ENCODE measurements at places on chromosomes 7 and 10.

DNA sequence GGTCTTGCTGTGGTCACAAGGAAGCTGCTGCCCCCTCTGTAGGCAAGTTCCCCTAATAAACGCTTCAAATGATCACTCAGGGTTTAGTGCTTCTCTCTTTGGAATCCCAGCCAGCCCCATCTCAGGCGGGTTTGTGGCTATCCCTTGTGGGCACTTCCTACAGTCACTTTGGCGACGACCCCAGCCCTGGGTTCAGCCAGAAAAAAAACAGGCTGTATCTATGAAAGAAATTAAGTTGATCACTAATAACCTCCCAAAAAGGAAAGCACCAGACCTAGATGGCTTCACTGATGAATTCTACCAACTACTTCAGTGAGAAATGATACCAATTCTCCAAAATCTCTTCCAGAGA is 208.2 kb downstream of the MAD1L1 start:
- DNase-seq: no peak

DNA sequence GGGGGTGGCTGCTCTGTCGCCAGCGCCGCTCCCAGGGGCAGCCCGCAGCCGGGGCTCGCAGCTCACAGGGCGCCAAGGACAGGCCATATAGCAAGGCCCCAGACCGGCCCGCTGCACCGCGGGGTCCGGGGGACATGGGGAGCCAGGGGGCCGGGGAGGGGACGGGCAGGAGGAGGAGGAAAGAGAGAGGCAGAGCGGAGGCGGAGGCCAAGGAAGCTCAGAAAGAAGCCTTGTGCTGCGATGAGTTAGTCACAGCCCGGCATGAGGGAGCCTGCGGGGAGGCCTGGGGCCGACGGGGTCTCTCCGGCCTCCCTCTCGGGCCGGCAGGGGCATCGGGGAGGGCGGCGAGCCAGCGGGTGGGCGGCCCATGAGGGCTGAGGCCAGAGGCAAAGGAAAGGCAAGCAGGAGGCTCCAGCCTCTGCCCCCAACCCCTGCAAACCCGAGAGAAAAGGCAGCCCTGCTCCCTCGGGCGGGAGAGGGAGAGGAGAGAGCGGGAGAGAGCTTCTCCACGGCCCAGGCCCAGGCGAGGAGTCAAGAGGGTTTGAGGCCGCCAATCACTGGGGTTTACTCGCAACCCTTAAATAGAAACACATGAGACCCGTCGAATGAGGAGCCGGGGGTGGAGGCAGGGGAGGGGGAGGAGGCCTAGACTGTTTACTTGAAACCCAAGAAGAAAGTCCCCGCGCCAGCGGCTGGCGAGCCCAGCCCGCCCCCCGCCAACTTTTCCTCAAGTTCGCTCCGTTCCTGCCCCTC is 167.9 kb downstream of the NEURL1 start:
- DNase-seq: peak; percentile 92

GRCh38 chr10:28913436-28914237 is 236.3 kb downstream of the BAMBI start:
- DNase-seq: no peak

GRCh38 chr7:94055963-94056362 is 51.8 kb upstream of the BET1 start:
- no peak for DNase-seq

DNA sequence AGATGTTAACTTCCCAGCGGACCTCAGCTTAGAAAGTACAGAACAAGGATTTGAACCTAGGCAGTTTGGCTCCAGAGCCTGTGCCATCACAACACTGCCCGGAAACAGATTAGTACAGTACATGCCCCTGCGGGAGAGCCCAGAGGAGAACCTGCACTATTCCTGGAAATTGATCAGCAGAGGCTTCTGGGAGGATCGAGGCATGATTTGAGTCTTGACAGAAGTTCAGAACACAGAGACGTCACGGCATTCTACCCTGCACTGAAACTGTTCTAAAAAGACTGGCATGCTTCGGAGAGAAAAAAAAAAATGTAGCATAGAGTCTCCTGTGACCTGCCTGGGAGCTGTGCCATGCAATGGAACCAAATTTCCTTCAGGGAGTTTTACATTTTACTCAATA is 9.2 kb upstream of the IL6 start:
- DNase-seq: no peak

DNA sequence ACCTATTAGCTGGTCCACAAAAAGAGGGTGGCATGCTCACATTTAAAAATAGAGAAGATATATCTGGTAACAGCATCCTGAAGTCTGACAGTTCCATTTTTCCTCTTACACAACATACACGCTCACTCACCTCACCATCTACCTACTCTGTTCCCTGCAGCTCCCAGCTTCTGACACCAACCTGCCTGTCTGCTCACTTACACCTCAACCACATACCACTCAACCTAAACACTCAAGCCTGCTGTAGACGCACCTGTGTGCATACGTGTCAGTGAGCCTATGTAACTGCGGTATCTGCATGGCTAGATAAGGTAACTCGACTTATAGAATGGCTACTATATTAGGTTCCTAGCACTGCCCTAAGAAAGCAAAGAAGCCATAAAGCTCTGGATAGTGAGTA is 174.9 kb downstream of the DGKI start:
- no peak for DNase-seq

GRCh38 chr10:98259606-98260315 is 8.2 kb downstream of the LOXL4 start:
- DNase-seq: no peak

DNA sequence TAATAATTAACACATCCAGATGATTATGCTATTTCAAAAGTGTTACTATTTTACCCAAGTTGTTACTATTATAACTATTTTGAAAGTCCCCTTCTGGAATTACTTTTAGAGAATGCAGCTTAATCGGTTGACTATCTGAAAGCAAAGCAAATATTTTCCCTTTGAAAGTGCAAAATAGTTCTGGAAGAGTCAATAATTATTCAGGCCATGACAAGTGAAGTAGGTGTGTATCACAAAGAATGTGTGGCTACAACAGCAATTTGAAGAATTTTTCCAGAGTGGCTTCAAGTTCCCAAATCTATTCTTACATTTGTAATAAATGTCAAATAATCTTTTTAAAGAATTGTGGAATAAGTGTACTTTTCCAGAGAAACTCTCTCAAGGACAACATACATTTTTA is 42.8 kb downstream of the RNLS start:
- DNase-seq: no peak

DNA sequence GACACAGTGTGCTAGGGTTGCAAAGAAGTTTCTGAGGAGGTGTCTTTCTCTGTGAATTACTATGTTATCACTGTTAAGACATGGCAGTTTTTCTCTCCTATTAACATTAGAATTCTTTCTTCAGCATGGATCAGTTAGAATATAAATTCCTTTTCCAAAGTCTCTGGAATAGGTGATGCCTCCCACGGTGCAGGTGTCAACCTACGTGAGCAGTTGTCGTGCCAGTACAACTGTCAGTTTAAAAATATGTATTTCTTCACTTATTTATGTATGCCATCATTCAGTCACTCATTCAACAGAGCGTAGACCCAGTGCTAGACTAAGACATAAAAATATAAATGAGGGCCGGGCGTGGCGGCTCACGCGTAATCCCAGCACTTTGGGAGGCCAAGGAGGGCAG is 83.5 kb downstream of the TACC2 start:
- DNase-seq: no peak

GRCh38 chr10:24382979-24383663 is 174.2 kb downstream of the KIAA1217 start:
- peak; percentile 94 for DNase-seq

GRCh38 chr7:33775790-33776189 is 129.5 kb upstream of the BMPER start:
- no peak for DNase-seq

GRCh38 chr7:129089521-129090212 is 34.8 kb upstream of the TNPO3 start:
- no peak for DNase-seq

- DNase-seq: peak; percentile 27
These were observed 113.2 kb upstream of the IFRD1 start for GRCh38 chr7:112336936-112337576.

- DNase-seq: no peak
These were observed 238.8 kb downstream of the ARL4A start for GRCh38 chr7:12926206-12926605.

- no peak for DNase-seq
These were observed 18.6 kb upstream of the GSAP start for GRCh38 chr7:77434570-77435275.

Data from mesendoderm (in vitro differentiated cells).